MG63 (cell line): ENCODE measurements at places on chromosomes 1 and 21. TPM values are rescaled to one million over a fixed set of nuclear protein-coding genes. Genes with fewer than 3 reads are reported as not detected.
A peak's percentile ranks its signal among the peaks of the same experiment; 100 is the strongest.

The IGSF21 gene
- total RNA-seq: not detected in 2 replicates

The SLC2A5 gene
- not detected in 2 replicates for total RNA-seq

The TEKT2 gene
- total RNA-seq: not detected in 2 replicates

The CAMK2N1 gene
- total RNA-seq: 20.5 and 31.6 TPM in 2 replicates

The ATP5PO gene
- 210 and 538 TPM in 2 replicates for total RNA-seq

GRCh38 chr1:119091618-119092017, 48.8 kb downstream of the WARS2 start:
- no peak for DNase-seq

DNA sequence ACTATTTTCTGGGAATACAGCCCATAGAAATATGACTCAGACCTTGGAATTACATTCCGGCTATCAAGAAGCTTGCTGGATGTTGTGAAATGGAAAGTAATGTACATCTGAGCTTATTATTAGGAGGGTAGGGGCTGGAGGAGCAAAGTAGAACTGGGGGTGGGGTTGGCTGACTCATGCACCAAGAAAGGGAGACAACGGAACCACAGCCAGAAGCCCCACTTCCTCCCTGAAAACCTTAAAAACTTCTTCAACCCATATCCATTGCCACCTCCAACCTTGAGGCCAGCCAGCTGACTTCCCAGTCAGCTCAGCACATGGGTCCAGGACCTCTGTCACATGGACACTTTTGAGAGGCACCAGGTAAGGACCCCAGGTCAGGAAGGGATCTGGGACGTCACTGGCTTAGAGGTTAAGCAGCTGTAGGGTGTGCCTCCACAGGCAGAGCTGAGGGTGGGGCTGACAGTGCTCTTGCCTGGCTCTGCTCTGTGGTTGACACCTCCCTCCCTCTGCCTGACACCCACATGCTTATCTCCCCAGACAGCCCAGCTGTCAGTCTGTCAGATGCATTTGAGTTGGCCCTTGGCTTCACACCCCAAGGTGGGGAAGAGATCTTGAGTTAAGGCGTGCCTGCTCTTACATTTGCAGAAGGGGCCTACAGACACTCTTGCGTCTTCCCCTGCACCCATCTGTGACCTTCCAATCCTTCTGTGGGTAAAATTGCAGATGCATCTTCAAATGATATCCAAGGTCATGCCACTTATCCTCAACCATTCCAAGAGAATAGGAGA, 5.7 kb upstream of the ZNF683 start:
- DNase-seq: peak; percentile 91

GRCh38 chr1:3321559-3322449, 132.7 kb upstream of the ARHGEF16 start:
- no peak for DNase-seq

DNA sequence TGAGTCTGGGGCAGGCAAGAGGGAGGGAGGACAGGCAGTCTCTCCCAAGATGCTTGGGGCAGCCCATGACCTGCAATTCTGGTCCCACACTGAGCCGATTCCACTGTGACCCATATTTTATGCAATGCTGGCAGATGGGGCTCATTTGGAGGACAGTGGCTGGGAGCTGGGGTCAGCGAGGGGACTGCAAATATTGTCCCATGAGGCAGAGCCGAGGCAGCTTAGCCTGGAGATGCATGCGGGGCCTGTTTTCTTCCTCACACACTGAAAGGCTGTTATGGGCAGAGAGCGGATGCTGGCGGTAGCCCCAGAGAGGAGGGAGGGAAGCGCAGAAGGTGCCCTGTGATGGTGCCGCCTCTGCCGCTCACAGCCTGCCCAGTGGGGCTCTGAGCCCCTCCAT, 128.5 kb upstream of the POU3F1 start:
- no peak for DNase-seq

DNA sequence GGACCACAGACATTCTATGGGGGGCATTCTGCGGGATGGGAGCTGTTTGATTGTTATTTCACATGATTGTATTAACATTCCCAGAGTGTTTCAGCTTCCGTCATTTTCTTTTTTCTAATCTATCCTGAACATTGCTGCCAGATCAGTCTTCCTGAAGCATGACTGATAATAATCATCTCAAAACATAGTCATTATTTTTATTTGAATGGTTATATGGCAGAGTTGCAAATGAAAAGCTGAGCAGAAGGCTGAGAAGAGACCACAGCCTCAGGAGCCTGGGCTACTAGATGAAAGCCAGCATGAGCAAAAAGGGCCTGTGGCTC, 109.0 kb downstream of the ERG start:
- DNase-seq: no peak

GRCh38 chr1:118247593-118247992, 62.6 kb upstream of the SPAG17 start:
- peak; percentile 12 for DNase-seq

GRCh38 chr1:113281550-113281949, 108.8 kb upstream of the MAGI3 start:
- DNase-seq: no peak

DNA sequence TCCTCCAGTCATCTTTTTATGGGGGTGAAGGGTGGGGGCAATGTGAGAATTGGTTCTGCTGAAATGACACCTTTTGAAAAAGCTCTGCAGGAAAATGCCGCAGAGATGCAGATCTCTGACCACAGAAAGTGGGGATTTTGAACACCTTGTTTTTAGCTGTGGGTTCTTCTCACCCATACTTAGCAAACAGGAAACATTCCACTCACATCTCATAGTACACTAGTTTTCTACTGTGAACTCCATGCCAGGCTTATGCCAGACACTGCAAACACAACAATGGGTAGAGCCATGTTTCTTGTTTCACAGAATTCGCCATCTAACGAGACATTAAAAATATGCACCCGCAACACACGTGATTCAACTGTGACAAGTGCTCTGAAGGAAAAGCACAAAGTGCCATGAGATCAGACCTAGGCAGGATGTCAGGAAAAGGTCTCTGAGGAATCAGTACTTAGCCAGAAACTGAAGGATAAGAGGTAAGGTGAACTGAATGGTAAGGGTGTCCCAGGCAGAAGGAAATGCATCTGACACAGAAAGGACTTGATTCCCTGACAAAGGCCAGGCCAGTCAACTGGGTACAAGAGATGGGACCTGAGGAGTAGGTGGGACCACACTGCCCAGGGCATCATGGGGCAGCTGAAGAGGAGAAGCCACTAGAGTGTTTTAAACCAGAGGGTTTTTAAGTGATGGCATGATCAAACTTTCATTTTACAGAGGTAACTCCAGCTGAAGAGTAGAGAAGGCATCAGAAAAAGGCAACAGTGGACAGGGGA, 83.8 kb upstream of the JAK1 start:
- DNase-seq: no peak

- no peak for DNase-seq
These were observed 9.9 kb upstream of the PAQR6 start for GRCh38 chr1:156257711-156258110.

GRCh38 chr1:101064697-101065096, 39.1 kb upstream of the DPH5 start:
- no peak for DNase-seq

DNA sequence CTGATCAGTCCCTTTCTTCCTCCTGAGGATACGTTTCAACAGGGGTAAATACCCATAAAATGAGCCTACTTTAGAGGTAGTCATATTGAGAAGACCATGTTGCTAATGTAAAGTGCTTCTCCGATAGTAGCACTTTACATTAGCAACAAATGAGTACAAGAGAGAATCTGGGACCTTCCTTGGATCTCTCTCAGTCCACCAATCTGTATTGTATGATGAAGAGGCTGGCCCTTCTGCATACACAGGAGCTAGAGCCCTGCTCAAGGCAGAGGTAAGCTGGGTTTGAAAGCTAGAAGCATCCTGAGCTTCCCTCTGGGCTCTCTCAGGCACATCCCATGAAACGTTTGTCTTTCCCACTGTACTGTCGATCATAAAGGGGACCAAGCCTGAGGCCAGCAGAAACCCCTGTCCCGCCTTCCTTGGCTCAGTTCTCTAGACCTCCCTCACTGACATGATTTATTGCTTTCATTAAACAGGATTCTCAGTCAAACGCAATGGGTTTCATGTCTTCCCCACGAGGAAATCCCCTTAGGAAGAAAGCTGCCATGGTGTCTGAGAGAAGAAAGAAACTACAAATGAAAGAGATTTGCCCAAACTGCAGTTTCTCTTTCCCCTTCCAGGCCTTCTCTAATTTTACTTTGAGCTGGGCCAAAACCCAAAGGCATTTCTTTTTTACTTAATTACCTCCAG, 62.8 kb upstream of the BCAR3 start:
- DNase-seq: no peak

GRCh38 chr1:213061263-213061662, 10.2 kb downstream of the RPS6KC1 start:
- DNase-seq: no peak

DNA sequence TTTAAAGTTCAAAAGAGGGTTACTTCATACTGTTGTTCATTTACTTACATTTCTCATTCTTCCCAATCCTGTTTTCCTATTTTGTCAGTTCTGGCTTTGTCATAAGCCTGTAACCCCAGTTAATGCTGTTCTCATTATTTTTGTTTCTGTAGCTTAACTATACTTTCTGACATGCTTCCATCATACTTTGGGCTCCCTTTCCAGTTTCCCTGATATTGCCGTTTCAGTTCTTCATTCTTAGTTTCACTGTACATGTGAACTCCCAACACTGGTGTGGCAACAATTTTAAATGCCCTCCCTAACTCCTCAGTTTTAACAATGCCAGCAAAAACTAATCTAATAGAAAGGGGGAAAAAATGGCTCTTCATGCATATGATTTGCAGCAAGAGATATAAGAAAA, 456.7 kb downstream of the LMO4 start:
- DNase-seq: no peak

DNA sequence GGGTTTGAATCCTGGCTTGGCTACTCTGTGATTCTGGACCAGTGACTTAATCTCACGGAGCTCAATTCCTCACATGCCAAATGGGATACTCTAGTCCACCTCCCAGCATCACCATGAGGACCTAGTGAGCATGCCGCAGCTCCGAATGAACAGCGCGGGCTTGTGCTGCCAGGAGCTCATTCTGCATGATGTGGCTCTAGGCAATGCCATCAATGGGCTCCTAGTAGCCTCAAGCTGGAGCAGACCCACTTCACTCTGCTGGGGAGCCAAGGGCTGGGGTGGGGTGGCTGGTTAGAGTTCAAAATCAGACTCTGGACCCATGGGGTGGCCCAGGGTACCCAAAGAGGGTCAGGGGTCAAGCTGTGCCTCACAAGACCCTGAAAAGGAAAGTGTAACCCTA, 41.5 kb downstream of the CDK18 start:
- no peak for DNase-seq

- no peak for DNase-seq
These were observed 84.1 kb upstream of the COX20 start for GRCh38 chr1:244751271-244751895.

- peak; percentile 85 for DNase-seq
These were observed 20.6 kb downstream of the CSF1 start for GRCh38 chr1:109931189-109931731.

- DNase-seq: no peak
These were observed 557.5 kb downstream of the PTPRU start for GRCh38 chr1:29793653-29794348.

GRCh38 chr1:18157968-18158367, 50.4 kb downstream of the IGSF21 start:
- DNase-seq: no peak

DNA sequence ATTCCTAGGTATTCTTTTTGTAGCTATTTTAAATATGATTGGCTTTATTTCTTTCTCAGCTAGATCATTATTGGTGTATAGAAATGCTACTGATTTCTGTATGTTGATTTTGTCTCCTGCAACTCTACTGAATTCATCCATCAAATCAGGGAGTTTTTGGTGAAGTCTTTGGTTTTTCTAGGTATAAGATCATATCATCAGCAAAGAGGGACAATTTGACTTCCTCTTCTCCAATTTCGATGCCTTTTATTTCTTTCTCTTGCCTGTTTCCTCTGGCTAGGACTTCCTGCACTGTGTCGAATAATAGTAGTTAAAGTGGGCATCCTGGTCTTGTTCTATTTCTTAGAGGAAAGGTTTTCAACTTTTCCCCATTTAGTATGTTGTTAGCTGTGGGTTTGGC, 27.5 kb upstream of the PRKACB start:
- DNase-seq: no peak

- DNase-seq: no peak
These were observed 180.2 kb upstream of the MAP1LC3C start for GRCh38 chr1:242178924-242179708.

DNA sequence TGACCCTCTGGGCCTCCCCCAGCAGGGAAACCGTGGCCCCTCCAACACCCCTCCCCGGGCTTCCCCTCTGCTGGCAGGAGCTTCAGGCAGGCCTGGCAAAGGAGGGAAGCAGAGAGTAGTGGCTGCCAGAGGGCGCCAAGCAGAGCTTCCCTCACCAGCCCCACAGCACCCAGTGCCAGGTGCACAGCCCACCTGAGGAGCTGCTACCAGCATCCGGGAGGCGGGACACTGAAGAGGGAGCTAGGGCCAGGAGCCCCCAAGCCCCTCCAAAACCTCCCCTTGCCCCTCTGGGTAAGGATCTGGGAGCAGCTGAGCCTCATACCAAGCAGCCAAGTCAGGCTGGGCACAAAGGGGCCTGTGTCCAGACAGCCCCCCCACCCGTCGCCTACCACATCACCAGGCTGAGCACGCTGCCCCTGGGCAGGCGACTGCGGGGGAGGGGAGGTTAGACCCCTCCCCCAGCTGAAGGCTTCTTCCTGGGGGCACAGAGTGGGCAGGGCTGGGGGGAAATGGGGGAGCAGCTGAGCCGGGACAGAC, 19.6 kb downstream of the CCDC24 start:
- DNase-seq: no peak

DNA sequence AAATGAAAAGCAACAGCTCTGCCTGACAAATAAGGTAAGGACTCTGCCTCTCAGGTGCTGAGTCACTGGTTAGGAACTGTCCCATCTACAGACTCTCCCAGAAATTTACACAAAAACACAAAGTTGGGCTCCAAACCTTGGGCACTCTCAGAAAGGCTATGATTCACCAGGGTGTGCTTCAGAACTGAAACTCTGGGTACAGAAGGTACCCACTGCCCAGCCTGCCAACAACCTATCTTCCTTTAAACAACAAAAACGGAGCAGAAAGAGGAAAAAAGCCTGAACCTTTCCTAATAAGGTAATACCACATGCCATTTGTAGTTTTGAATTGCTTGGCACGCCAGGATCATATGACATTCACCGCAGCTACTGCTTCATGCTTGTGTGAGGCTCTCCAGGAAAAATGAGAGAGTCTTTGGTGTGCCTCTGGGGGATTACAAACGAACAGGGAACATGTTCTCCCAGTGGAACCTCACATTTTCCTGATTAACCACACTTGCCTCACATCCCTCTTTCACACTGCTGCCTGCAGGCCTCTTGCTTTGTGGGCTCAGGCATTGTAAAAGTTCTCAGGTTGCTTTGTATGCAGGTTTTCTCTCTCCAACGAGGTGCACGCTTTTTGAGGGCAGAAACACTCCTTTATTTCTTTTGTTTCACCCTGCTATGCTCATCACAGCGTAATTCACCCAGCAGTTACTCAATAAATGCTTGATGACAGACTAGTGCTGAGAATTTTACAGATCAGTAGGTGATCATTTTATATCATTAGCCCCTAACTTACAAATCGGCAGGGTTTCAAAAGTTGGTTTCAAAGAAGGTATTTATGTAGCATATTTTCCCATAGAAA, 65.1 kb downstream of the GADD45A start:
- DNase-seq: peak; percentile 59
